Effector memory CD4-positive, alpha-beta T cell (primary cell): ENCODE measurements at places on chromosomes 1 and 21.

DNA sequence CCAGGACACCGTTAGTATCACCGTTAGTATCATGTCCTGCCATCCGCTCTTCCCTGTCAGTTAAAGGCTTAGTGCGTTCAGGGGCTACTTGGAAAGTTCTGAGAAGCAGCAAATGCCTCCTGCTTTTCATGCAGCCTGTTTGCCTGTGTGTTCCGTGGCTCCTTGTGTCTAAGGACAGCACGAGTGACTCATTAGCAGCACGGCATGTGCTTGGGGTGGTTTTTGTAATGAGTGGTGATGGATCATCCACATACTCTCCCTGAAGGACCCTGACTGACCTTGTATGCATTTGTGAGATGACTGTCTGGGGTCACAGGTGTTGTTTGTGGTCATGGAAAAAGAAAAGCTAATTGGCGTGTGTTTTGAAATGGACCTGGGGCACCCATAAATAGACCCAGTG, 221.9 kb downstream of the PBX1 start:
- no peak for DNase-seq

- no peak for DNase-seq
Measured at GRCh38 chr1:24929398-24930259, 447 bp downstream of the RUNX3 start.

DNA sequence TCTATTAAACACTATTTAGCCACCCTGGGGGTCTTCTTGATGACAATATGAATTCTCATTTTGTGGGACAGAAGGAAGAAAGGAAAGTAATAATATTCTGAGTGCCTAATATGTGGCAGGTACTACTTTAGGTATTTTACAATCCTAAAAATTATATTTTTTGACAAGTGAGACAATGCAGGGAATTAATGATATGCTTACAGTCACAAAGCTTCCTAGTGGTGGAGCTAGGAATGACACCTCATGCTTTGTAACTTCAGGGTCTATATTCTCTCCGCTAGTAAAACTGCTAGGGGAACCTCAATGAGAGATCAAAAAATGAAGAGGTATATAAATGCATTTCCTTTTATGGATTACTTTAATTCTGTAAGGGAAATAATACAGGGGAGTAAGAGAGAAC, 44.3 kb downstream of the TPR start:
- no peak for DNase-seq

DNA sequence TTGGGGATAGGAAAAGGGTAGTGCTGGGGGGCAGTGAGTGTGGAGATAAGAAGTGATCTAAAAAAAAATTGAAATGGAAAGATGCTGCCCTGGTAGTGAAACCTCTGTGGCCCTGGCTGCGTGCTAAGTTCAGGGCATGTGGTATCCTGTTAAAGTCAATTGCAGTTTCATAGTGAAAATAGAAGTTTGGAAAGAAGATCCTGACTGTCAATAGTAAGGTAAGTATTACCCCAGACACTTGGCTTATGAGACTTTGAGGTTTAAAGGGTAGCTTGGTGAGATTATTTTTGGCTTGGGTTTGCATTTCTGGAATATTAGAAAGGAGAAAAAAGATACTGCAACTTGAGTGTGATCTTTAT, 6.8 kb downstream of the ARID1A start:
- DNase-seq, result no peak

DNA sequence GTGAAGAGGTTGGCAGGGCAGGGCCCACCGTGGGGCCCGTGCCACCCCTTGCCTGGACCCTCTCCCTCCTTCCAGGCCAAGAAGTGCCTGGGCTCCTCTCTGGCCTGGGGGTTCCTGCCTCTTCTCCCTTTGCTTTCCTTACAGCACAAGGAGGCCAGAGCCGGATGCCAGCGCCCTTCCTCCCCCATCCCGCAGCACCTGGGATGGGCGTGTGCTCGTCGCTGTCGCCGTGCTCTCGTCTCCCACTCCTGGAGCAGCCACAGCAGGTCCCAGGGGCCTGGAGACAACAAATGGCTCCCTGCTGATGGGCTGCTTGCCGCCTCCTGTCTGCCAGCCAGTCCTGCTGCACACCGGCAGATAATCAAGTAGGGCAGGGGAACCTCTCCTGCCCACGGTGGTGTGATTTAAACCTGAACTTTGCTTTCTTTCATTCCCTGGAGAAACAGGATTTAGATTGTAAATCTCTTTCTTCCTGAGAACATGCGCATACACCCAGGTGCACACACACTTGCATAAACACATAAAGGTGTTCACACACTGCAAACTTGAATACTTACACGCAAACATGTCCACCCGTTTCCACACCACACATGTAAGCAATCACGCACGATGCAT, 50.8 kb upstream of the POU3F1 start:
- no peak for DNase-seq

GRCh38 chr1:19311503-19311930, 427 bp downstream of the AKR7A2 start:
- no peak for DNase-seq

DNA sequence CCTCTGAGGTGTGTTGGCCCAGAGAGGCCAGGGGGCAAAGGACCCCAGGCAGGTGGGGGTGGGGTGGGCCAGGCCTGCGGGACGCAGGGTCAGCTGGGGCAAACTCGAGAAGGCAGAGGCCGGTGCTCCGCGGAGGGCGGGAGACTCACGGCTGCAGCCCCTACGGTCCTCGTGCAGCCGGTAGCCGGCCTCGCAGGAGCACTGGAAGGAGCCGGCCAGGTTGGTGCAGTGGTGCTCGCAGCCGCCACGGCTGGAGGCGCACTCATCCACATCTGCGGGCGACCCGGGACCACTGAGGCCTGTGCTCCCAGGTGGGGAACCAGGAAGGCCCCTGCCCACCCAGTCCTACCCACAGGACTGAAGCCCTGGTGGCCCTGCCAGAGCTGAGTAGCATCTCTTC, 55.3 kb downstream of the ARHGEF16 start:
- DNase-seq, result no peak

GRCh38 chr21:25370311-25370744, 237.0 kb downstream of the MRPL39 start:
- DNase-seq, result no peak

DNA sequence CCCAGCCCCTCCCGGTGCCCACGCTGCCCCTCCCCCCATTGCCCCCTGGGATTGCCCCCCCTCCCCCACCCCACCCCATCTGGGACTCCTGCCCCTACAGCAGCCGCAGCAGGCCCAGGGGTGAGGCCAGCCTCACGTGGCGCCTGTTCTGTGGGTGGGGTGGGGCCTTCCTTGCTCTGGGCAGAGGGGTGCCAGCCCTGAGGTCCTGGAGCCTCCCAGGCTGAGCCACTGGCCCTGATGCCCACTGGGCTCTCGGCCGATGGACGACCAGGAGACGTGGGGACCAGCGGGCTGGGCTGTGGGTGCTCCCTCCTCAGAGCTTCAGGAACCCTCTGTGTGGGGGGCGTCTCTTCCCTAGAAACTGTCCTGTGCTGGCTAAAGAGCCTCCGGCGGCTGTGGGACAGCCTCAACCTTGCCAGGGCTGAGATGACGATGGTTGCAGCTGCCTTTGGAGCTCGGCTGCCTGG, 5.8 kb upstream of the C1orf159 start:
- no peak for DNase-seq

- DNase-seq, result peak; percentile 13
Measured at GRCh38 chr1:207873055-207873890, 37.7 kb downstream of the CD34 start.

DNA sequence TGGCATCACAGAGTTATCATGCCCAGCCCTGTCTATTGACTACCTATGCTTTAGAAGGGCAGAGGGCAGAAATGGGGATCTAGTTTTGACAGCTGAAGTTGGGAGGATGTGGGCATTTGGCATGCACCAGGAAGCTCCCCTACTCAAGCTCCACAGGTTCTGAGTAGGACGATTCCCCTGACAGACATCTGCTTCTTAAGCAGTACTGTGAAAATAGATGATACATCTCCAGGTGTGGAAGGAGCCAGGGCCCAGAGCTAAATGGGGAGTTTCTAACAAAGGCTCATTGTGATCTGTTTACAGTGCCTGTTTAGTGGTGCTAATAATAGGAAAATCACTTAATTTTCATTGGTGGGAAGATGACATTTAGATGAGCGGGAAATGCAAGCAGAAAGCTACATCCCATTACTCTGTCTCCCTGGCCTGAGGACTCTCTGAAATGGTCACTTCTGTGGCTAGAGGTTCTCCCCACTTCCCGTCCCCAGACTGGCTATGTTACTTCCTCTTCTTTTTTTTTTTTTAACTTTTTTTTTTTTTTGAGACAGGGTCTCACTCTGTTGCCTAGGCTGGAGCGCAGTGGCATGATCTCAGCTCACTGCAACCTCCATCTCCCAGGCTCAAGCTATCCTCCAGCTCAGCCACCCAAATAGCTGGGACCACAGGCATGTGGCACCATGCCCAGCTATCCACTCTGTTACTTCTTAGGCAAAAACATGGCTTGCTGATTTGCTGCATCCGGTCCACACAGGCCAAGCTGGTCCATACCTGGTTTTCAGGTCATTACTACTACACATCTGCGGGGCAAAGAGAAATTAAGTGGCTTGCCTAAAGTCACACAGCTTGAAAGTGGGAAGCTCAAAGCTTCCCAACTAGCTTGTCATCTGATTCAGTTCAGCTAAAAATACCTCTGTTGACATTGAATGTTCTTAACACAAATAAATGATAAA, 23.2 kb upstream of the CNIH3 start:
- DNase-seq, result no peak

GRCh38 chr1:218985424-218985984, 188.2 kb upstream of the LYPLAL1 start:
- DNase-seq, result no peak

DNA sequence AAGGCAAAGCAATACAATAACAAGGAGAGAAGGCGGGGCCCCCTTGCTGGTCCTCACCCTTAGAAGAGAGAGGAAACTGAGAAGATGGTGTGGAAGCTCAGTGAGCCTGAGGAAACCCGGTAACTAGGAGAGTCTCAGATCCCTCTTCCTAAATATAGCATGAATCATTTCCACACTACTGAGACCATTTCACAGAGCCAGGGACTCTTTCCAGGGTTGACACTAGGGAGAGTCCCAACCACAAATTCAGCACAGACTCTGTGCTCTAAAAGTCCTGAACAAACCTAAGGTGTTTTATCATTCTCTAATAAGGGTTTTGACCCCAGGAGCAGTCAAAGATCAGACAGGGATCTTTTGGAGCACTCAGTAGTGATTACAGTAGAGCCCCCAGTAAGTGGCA, 647.7 kb downstream of the KCNT2 start:
- no peak for DNase-seq

DNA sequence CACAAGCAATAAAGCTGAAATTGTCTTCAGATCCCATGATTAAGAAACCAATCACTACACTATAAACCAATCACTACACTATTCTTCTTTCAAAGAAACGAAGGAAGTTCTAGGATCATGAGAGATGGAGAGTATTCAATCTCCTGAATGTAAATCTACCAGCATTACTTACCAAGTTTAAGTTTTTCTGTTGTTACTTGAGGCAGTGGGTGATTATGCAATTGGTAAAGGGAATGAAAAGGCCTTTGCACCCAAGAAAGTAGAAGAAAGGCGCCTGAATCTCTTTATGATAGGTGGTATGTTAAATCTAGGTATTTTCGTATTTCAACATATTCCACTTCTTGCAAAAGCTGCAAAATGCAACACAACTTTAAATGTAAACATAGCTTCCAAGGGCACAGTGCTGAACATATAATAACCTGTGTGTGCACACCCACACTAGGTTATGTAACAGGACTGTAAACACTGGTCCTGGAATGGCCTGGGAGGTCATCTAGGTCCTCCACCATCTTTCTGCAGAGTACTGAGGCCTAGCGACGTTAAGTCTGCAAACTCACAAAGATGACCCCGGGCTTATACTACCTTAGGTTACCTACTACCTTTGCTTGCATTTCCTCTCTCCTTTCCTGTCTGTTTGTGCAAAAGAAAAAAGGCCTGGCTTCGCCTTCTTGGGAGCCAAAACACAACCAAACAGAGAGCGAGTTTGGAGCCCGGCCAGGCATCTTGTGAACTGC, 1.1 kb upstream of the UAP1 start:
- no peak for DNase-seq

DNA sequence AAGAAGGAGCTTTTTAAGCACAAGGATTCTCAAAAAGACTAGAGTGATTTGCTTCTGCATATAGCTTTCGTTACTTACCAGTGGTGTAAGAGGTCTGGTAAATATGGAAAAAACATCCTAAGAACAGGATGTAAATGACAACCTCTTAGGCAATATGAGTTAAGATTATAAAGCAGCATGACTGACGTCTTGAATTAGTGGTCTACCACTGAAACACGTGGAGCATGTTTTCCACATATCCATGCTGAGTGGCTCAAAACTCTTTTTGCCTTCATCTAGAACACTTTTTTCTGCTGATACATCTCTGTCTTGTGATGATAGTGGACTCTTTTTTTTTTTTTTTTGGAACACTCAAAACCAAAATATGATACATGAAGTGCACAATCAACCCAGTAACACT, 44.6 kb downstream of the RCAN1 start:
- DNase-seq, result no peak

DNA sequence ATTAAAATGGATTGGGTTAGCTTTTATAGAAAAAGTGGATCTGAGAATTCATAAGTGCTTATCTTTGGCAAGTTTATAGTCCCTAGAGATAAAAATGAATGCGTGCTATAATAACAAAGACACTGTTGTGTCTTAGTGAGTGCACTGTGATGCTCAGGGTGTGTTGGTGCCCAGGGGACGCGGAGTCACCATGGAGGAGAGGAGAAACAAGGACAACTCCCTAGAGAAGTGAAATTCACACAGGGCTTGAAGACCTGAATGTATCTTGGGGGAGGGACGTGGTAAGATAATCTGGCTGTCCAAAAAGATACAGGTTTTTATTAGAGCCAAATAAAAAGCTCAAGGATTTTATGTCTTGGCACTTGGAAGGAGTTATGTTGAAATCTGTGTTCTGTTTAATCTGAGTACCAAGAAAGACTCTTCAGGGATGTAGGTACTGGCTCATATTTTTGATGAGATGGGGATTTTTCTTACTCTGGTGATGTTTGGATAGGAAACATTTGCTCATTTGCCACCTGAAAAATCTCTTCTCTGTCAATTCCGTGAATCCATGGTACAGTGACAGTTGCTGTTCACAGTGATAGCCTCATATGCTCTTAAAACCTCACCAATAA, 9.6 kb downstream of the SMYD2 start:
- DNase-seq, result no peak

DNA sequence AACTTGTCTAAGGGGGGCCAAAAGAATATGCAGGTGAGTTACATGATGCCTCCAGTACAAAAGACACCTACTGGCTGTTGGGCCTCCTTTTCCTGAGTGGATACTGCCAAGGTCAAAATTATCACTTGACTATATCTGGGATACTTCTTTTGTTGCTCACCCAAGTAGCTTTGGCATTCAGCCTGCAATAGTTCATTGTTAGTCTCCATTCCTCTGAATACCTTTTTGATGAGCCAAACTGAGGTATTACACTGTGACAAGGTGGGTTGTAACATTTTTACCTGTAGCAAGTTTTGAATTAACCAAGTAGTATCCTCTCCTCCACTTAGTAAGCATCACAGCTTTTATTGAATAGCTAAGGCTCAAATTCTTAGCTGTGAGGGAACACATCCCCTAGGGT, 408.0 kb downstream of the LRRIQ3 start:
- no peak for DNase-seq

- DNase-seq, result no peak
Measured at GRCh38 chr21:32981096-32981495, 44.6 kb upstream of the OLIG2 start.
